ENCODE measurements at places on chromosomes 7 and 10. TPM values are rescaled to one million over a fixed set of nuclear protein-coding genes. Genes with fewer than 3 reads are reported as not detected.

DDX21 gene
- 149 TPM for total RNA-seq

TRIM73 gene
- total RNA-seq = 0.14 TPM

PCGF5 gene
- total RNA-seq = 27.4 TPM

KCNH2 gene
- 1.9 TPM for total RNA-seq

ASIC3 gene
- total RNA-seq = 2.5 TPM

FEZF1 gene
- not detected for total RNA-seq

PPP1R3C gene
- 2.1 TPM for total RNA-seq

DPYSL4 gene
- total RNA-seq = 1.7 TPM

BMPER gene
- 0.29 TPM for total RNA-seq

ADAM22 gene
- total RNA-seq = 1.2 TPM

FAM25G gene
- not detected for total RNA-seq

DDC gene
- 0.29 TPM for total RNA-seq

MYL10 gene
- not detected for total RNA-seq

ADRB1 gene
- total RNA-seq = 0.22 TPM

ASNS gene
- total RNA-seq = 75.9 TPM

SPDYE5 gene
- not detected for total RNA-seq

CNNM1 gene
- total RNA-seq = 0.63 TPM

ENTPD1 gene
- not detected for total RNA-seq

OLAH gene
- total RNA-seq = 1.5 TPM

SPDYE2B gene
- not detected for total RNA-seq

ZNF394 gene
- total RNA-seq = 15.7 TPM

GBF1 gene
- total RNA-seq = 36.3 TPM

TCERG1L gene
- not detected for total RNA-seq

ITGB8 gene
- total RNA-seq = 121 TPM

STAMBPL1 gene
- 19.2 TPM for total RNA-seq

C10orf67 gene
- total RNA-seq = 0.43 TPM

PLXNA4 gene
- not detected for total RNA-seq

CRHR2 gene
- not detected for total RNA-seq

ZYX gene
- 117 TPM for total RNA-seq

SEMA3E gene
- total RNA-seq = 0.35 TPM

LIPM gene
- not detected for total RNA-seq

TBATA gene
- total RNA-seq = not detected

HECW1 gene
- not detected for total RNA-seq

PRKAR2B gene
- total RNA-seq = 4.1 TPM

TUBAL3 gene
- not detected for total RNA-seq

IKZF1 gene
- total RNA-seq = not detected

C10orf62 gene
- total RNA-seq = not detected

POT1 gene
- total RNA-seq = 20.2 TPM

PRSS2 gene
- total RNA-seq = not detected

CALN1 gene
- not detected for total RNA-seq

PNLIPRP1 gene
- not detected for total RNA-seq

SUN3 gene
- total RNA-seq = not detected

HGF gene
- total RNA-seq = not detected
